ENCODE measurements at places on chromosomes 4 and X. TPM values are rescaled to one million over a fixed set of nuclear protein-coding genes. Genes with fewer than 3 reads are reported as not detected.

Gene CPZ
- not detected for total RNA-seq

DNA sequence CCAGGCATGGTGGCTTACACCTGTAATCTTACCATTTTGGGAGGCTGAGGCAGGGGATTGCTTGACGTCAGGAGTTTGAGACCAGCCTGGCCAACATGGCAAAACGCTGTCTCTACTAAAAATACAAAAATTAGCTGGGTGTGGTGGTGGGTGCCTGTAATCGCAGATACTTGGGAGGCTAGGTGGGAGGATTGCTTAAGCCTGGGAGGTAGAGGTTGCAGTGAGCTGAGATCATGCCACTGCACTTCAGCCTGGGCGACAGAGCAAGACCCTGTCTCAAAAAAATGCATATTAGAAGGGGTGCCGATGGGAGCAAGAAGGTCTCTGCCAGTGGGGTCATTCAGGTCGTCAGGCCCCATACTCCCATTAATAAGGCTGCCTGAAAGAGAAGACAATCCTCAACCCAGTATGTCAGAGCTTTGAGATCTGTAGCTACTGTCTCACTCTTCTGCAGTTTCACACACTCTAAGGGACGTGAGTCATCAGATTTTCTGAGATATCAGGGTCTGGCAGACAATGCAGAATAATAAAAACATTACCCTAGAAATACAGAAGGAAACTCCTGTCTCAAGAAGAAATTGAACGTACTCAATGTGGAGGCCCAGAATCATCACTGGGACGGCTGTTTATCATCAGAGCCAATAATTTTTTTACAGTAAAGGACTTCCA lies 176.7 kb upstream of the FAT1 start:
- DNase-seq: no peak

DNA sequence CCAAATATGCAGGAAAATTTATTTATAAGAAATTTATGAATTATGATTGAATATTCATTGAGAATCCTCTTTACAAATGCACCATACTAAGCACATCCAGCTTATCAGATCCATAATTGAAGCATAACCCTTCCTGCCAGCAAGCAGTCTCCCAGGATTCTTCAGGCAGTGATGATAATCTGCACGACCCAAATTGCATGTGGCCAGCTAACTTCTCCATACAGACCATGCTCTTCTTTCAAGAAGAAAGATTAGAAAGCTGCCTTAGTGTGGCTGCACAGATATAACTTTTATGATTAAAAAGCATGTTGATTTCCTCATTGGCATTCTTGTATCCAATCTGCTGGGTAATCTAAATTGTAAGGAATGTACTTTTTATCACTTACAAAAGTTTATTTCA lies 3.3 kb upstream of the CBR4 start:
- DNase-seq: no peak

GRCh38 chr4:28009541-28009940 lies 1148.9 kb downstream of the STIM2 start:
- no peak for DNase-seq

DNA sequence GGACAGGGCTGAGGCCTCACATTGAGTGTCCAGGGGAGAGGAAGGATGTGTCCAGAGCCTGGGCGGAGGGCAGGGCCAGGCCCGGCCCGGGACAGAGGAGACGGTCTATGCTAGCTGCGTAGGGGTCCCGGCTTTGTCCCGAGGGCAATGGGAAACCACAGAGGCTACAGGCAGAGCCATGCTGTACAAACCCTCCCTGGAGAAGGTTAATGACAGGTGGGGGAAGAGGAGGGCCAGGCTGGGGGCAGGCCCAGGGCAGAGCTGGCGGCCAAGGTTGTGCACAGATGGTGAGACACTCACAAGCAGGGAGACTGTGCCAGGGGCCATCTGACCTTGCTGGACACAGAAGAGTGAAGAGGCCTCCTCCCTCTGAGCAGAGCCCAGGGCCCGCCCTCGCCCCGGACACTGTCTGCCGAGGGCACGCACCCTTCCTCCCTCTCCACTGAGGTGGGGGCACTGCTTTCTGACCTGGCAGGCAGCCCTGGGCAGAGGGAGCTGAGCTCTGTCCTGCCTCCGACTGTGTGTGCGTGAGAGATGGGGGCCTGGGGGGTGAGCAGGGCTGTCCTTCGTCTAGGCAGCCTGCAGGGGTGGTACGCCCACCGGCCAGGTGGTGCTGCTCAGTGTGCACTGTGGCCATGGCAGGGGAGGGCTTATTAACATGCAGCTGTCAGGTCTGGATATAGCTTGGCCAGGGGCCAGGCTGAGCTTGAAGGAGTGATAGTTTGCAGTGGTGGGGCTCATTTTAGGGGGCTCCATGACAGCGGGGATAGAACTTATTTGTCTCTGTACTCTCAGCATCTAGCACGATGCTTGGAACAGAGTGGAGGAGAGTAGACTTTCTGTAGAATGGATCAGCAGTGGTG lies 75.7 kb upstream of the LRPAP1 start:
- no peak for DNase-seq

DNA sequence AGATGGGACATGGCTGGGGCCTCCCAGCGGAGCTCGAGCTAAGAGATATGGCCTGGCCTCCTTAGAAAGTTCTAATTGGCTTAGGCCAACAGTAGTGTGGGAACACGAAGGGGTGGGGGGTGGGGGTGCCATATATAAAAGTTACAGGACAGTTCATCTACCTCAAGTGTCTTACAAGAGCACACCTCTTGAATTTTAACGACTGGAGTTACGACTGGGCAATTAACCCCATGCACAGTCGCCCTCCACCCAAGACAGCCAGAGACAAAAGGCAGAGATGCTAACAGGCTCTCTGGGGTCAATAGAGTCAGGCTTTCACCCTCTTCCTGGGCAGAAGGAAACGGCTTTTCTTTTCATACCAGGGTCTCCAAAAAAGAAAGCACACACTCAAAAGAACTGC lies 302.2 kb downstream of the BCOR start:
- no peak for DNase-seq

- no peak for DNase-seq
These were observed 3.6 kb downstream of the RPL36A start for GRCh38 chrX:101394372-101394771.

DNA sequence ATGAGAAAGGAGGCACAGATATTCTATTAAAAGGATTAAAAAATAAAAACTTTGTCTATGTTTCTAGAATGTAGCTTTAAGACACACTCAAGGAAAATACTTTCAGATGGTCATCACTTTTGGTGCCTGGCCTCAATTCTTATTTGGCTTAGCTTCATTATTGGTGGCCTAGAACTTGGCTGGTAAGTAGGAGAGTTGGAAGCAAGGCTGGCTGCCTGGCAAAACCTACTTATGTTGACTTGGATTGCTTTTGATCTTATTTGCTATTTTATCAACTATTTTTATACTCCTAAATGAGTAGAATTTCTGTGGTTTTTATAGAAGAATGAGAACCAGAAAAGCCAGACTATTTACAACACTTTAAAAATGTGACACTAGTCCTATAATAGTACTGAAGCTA lies 35.3 kb upstream of the JADE3 start:
- DNase-seq: no peak

DNA sequence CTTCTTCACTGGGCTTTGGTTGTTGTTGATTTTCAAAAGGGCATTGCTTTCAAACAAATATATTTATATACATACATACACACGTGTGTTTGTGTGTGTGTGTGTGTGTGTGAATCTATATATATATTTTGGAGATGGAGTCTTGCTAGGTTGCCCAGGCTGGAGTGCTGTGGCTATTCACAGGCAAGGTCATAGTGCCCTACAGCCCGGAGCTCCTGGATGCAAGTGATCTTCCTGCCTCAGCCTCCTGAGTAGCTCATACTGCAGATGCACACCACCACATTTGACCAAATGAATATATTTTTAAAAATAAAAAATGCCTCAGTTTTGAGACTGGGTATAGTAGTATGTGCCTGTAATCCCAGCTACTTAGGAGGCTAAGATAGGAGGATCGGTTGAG lies 34.4 kb downstream of the FRAS1 start:
- no peak for DNase-seq

DNA sequence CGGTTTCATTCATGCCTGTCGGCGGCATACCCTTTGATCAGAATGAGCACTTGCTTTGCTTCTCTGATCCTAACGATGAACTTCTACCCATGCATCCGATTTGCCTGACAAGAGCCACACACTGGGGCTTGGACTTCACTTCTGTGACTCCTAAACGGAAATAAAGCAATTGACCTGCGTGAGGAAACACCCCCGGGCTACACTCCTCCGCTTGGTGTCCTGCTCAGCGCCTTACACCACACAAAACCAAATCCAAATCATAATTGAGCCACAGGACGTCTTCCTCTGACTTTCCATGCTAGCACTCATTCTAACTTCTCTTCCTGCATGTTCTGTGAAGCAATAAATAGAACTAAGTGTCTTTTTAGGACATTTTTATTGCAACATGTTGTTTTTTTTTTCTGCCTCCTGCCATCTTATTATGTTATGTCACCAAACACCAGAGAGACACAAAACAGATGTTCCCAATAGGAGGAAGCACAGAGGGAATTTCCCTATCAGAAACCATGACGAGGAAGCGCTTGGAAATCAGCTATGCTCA lies 110.8 kb upstream of the FAM9B start:
- DNase-seq: no peak
